ENCODE measurements at places on chromosomes 4 and X. TPM values are rescaled to one million over a fixed set of nuclear protein-coding genes. Genes with fewer than 3 reads are reported as not detected.

Gene HAND2
- not detected for total RNA-seq

Gene CXCL10
- total RNA-seq = 12.7 TPM

Gene PAGE5
- total RNA-seq = not detected

DNA sequence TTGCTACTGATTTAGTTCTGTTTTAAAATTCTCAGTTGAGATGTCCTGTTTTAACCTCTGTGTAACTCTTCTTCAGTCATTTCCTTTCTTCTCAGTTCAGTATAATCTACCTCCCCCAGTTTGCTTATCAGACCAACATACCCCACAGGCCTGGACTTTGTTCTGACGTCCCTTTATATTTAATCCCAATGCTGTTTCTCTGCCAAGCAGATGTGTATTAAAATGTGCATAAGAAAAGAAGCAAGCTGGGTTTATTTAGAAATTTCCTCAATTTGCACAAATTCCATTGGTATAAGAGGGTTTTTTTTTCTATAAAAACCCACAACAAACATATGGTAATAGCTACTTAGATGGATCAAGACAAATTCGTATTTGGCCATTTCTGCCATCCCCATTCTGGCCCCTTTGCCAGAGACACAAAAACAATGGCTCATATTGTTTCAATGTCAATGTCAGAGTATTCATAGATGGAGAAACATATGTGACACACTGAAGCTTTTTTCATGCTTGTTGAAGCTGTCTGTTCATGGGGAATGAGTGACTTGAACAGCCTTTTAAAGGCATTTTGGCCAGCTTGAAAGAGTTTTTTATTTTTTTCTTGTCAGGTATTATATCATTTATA lies 24.5 kb downstream of the HCCS start:
- DNase-seq = no peak

DNA sequence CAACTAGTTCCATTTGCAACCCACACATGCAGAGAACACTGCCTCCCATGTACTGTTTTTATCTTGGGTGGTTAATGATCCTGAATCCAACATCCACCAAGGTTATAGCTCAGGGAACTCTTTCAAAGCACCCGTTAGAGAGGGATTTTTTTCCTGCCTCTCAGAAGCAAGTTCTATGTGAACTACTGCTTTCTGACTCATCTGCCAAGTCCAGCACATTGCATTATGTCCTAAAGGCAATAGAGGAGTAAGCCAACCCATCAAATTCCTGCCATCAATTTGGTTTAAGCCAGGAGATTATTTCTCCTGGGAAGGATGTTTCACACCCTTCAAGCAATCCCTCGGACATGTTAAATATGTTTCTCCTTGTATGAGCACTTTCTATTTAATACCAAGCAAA lies 334.5 kb downstream of the GASK1B start:
- no peak for DNase-seq

All from glomerular endothelial cell (primary cell).